Effector memory CD4-positive, alpha-beta T cell (primary cell): ENCODE measurements at places on chromosomes 2 and 18.

- no peak for DNase-seq
These were observed 51.5 kb downstream of the DNAJC10 start for GRCh38 chr2:182767578-182767977.

GRCh38 chr2:203578759-203579643, 43.9 kb upstream of the RAPH1 start:
- no peak for DNase-seq

GRCh38 chr2:9771481-9772017, 71.7 kb upstream of the TAF1B start:
- DNase-seq = no peak

DNA sequence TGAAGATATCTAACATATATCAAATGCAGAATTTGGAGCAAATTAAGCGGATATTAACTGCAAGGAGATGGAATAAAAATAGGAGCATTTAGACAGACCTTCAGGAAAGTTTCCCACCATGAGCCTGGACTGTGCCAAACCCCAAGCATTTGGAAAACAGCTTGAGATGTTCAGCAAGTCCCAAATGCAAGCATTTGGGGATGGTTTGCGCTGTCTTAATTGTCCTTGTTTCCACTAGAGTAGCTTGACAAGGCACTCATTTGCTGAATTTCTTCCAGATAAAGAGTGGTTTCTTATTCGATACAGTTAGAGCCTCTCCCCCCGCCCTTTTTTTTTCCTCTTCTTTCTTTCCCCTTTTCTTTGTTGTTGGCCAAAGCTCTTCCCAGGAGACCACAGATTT, 77.1 kb upstream of the CDC42EP3 start:
- DNase-seq = no peak

GRCh38 chr18:76482971-76483691, 11.9 kb downstream of the ZNF516 start:
- DNase-seq = no peak

GRCh38 chr2:174263997-174264396, 15.7 kb upstream of the OLA1 start:
- DNase-seq = no peak

DNA sequence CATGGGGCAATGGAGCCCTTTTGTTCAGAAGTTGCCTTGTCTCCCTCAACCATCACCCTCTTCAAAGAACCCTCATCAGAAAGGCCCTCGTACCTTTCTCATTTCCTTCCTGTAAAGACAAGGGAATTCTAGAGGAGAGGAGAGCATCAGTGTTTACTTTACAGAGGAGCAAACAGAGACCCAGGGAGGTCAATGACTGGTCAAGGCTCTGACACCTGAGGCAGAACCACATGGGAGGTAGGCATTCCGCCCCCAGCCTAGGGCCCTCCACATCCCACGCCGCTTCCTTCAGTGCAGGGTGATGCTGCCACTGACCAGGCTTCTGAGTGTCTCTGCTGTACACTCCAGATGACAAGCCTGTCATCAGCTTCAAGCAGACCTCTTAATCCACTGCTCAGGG, 104.7 kb downstream of the NRP2 start:
- no peak for DNase-seq

DNA sequence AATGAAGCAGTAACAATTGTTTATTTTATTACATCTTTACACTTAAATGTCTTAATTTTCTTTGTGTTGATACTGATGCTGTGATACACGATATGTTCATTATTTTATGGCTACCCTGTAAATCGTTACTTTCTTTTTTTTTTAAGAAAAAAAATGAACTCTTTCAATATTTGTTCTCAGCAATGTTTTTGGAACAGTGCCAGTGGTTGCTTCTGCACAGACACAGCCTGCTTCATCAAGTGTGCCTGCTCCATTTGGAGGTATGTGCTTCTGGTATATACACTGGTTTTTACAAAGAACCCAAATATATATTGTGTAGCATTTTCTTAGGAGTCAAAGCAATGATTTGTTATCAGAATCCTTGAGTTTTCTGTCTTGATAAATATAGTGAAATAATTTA, 62.2 kb upstream of the SCYGR2 start:
- no peak for DNase-seq
